ENCODE measurements at places on chromosomes 6 and 20.
A peak's percentile ranks its signal among the peaks of the same experiment; 100 is the strongest.

DNA sequence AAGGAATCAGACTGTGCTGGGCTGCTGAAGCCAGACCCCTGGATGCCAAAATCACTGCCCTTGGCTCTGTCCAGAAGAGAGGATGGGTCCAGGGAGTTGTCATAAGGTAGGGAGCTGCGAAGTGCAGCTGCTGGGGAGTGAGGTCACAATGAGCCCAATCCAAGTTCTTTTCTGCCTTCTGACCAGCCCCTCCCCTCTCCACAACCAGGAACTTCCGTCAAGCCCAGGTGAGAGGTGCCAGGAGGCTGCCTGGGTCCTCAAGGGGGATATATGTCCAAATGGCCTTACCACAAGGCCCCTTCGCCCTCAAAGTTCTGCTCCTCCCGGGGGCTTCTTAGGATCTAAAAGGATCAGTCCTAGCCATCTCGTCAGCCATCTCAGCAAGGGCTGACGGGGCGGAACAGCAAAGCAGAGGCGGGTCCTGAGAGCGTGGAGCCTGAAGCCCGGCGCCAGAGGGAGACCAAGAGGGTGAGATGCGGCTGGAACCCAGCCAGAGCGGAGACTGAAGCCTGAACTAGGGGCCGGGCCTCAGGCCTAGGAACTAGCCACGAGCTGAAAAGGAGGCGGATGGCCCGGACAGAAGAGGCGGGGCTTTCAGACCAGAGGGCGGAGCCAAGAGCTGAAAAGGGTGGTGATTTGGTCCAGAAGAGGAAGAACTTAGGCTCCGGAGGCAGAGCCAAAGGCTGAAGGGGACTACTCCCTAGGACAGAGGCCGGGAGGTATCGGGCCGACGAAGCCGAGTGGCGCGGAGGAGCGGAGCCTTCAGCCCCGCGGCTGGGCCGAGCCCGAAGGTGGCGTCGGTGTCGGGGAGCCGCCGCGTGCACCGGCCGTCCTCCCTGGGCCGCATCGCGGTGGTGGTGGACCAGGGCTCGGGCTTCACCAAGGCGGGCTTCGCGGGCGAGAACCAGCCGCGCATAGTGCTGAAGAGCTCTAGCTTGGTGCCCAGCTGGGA, at the start of gene ACTL10:
ACTL10 (plus strand) TSS at position 651 of the 952 bp plus-strand sequence. CDS start 555 bp downstream, outside the sequence.
- peak; percentile 63 for DNase-seq

- no peak for DNase-seq
Measured at GRCh38 chr6:217048-217659, 75.1 kb upstream of the DUSP22 start.

- no peak for DNase-seq
Measured at GRCh38 chr6:123745895-123746294, 57.8 kb upstream of the NKAIN2 start.

DNA sequence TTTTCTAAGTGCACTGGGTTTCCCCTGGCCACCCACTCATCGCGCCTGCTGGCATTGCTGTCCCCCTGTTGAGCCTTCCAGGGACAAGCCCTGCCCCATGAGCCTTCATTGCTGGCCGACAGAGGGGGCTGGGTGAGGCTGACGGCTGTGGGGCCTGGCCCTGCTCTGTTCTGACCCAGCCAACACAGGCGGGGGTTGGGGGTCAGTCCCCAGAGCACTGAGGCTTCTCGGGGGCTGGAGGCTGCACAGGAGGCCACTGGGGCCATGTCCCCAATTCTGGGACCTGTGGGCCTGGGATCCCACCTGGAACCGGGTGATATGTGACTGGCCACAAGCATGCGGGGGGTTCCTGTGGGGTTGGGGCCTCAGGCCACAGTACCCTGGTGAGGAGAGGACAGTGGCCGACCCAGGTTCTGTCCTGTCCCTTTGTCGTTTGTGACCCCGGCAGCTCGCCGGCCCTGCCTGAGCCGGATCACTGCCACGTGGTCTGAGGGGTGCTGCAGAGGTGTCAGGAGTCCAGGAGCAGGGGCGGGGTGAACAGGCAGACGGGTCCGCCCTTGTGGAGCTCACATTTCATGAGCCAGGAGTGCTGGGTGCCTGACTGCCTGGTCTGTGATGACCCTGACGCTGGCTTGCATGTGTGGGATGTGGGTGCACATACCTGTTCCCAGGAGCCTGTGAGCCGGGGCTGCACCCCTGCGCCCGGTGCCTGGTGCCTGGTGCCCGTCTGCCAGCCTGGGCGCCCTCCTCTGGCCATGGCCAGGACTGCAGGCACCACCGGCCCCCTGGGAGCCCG, 2.1 kb upstream of the COL20A1 start:
- DNase-seq = peak; percentile 43

DNA sequence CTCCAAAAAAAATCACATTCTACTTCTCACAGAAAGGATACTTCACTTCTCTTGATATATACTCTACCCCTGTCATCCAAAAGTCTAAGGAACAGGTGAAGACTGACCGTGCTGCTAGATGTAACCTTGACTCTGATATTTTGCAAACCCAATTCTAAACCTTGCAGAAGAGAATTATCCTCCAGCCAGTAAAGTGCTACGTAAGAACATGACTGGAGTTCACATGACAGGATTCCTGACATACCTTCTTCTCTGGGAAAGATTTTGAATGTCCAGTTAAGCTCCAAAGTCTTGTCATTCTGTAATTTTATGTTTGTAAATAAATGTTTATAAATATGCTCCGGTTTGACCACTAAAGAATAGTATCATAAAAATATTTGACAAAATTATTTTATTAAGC, 35.8 kb downstream of the BTBD9 start:
- no peak for DNase-seq

- no peak for DNase-seq
Measured at GRCh38 chr20:24303393-24304170, 165.8 kb upstream of the SYNDIG1 start.

DNA sequence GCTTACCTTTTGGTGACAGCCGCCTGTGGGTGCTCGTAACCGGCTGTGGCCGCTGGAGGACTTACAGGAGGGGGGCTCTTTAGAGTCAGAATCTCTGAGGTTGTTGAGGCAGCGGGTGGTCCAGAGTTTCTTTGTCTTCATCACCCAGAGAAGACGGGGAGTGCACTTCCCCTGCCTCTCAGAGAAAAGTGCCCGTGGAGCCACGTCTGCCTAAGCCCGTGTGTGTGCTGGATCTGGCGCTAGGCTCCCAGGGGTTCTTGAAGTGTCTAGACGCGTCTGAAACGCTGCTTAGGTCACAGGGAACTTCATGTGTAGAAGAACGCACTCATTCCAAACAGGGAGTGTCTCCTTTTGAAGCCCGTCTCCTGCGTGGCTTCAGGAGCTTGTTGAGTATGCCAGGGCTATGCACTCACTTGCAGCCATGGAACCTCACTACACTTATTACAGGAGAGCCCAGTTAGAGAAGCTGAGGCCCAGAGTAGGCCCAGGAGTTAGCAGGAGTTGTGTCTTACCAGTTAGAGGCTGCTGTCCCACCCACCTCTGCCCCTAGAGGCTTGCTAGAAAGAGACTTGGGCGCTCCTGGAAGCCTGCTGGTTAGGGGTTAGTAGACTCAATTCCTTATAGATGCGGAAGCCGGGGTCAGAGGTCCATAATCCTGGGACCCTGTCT, 1.3 kb downstream of the LSM14B start:
- no peak for DNase-seq

DNA sequence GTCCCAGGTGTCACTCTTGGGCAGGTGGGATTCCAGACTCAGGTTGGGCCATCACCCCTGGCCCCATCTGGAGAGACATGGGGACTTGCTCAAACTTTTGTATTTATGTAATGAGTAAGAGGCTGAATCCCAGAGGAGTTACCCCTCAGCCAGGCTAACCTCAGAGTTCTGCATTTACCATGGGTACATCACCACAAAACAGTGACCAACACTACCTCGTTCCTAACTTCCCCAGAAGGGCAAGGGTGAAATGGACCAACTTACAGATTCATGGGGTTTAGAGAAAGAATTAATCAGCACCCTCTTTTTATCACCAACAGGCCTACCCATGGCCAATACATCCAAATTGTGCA, 259.9 kb upstream of the MARCKS start:
- DNase-seq = no peak

GRCh38 chr6:166927240-166927934, 29.0 kb downstream of the RNASET2 start:
- DNase-seq = no peak

- DNase-seq = peak; percentile 21
Measured at GRCh38 chr20:63223121-63223825, 7.3 kb upstream of the YTHDF1 start.

- DNase-seq = peak; percentile 68
Measured at GRCh38 chr20:43959079-43959919, 44.6 kb downstream of the TOX2 start.

DNA sequence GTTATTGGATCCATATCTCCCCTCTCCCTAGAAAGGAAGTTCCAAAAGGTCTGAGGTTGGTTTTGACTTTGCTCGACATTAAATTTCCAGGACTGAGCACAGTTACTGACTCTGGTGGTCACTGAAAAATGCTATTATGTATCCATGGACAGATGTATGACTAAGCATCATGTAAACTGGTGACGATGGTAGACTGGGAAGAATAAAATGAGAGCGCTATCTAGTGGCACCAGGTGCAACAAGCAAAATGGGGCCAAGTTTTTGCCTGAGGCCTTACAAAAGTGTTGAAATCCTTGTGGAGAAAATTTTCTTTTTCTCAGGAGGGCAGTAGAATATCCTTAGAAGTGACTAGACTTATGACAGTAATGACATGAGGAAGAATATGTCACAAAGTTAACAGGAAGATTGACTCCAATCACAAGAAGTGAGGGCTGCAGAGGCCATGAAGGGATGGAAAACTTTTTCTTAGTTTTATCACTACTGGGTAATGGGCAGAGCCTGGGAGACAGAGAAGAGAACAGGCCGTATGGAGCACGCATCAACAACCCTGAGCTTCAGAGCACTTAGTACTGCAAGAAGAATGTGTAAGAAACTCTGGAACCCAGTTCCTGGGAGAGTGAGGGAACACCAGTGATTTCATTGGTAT, 88.9 kb upstream of the ELOVL5 start:
- peak; percentile 8 for DNase-seq

GRCh38 chr20:60749804-60750602, 502.1 kb upstream of the CDH4 start:
- no peak for DNase-seq

DNA sequence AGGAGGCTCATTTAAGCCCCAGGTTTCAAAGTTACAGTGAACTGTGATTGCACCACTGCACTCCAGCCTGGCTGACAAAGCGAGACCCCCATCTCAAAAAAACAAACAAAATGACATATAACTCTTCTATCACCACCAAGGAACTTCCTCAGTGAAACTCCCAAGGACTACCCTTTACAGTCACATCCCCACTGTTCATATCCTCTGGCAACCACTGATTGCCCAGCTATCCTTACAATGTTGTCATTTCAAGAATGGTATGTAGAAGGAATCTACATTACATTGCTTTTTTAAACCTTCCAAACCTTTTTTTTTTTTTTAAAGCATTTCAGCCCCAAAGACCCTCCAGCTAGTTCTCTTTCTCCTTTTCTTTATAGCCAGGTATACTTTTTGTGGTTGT, 123.1 kb upstream of the CARMIL1 start:
- no peak for DNase-seq

GRCh38 chr6:138597336-138597735, 98.0 kb upstream of the NHSL1 start:
- no peak for DNase-seq

- no peak for DNase-seq
Measured at GRCh38 chr20:44572551-44573500, 9.6 kb upstream of the PKIG start.

- peak; percentile 10 for DNase-seq
Measured at GRCh38 chr6:162726947-162727321, 632 bp downstream of the PRKN start.

DNA sequence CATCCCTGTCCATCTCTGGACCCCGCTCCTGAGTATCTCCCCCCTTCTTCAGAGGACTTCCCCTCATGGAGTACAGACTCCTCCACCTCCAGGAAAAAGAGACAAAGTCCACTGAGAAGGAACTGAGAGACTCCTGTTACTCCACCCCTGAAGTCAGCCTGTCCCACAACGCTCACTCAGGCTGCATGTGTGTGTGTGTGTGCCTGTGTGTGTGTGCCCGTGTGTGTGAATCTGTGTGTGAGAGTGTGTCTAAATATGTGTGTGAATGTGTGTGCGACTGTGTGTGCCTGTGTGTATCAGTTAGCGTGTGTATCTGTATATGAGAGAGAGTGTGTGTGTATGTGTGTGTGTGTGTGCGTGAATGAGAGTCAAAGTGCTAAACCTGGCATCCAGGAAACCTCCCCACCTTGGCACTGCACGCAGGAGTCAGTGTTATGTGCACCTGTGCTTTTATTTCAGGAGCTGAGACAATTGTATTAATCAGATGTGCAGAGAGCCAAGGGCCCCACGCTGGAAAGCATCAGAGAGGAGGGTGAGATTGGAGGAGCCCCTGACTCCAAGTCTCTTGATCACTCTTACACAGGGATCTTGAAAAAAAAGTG, 39.0 kb downstream of the HLA-A start:
- DNase-seq = no peak

- peak; percentile 10 for DNase-seq
Measured at GRCh38 chr6:83193747-83194566, 800 bp downstream of the RWDD2A start.

GRCh38 chr6:108988765-108989164, 105.9 kb downstream of the SESN1 start:
- no peak for DNase-seq

DNA sequence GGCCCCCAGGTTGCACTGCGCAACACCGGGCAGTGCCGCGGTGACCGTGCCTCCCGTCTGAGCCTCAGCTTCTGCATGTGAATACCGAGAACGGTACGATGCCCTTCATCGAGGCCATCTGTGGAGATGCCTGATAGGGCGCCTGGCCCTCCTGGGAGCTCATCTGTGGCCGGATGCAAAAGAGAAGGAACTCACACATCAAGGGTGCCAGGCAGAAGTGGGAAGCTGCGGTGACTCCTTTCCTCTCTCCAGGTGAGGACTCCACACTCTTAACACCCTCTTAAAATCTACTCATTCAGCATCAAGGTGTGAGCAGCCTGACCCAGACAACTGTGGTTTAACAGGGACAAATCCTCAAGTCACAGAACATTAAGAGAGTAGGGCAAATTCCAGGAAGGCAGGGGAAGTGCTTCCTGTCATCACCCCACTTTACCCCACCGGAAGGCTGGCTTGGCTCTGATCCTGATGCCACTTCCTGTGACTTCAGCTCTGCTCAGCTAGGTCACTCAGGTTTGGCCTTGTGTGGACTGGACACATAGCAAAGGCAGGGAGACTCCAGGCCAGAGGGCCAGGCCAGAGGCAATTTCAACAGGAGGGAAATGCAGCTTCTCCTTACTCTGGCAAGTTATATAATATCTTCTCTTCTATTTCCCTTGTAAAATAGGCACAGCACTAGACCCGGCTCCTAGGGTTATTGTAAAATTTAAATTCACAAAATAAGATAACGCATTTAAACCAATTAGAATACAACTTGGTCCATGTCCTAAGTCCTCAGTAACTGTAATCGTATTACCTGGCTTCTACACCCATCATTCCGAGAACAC, 69.4 kb downstream of the CPNE5 start:
- no peak for DNase-seq

- DNase-seq = no peak
Measured at GRCh38 chr6:83167726-83168278, 25.3 kb downstream of the PGM3 start.

GRCh38 chr6:141925001-141925400, 207.7 kb upstream of the GJE1 start:
- DNase-seq = no peak

- DNase-seq = peak; percentile 13
Measured at GRCh38 chr20:19784511-19785172, 26.6 kb downstream of the RIN2 start.
